Right cardiac atrium (tissue), 5 donors: ENCODE measurements at places on chromosomes 7 and 10.

DNA sequence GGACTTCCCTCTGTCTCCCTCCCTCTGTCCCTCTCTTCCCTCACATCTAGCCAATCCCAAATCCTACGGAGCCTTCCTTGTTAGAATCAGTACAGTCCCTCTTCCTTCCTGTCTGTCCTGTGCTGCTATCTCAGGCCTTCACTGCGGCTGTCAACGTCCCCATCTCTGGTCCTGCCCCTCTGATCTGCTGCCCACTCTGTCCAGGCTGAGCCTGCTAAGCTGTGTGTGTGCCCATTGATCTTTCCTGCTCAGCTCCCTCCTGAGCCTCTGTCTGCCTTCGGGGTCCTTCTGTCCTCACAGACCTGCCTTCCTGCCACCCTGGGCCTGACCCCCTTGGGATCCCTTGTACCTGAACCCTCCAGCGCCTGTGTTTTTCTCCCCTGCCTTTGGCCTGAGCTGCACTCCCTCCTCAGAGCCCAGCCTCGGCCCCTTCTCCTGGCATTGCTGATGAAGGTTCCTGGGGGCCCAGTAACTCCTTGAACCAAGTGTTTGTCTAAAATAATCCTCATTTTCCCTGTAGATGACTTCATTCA is 182.1 kb upstream of the SHH start:
- no peak for DNase-seq

GRCh38 chr7:155298288-155298833 is 683 bp downstream of the INSIG1 start:
- no peak for DNase-seq

GRCh38 chr10:49592726-49593563 is 17.2 kb upstream of the SLC18A3 start:
- DNase-seq = peak; percentile 69

DNA sequence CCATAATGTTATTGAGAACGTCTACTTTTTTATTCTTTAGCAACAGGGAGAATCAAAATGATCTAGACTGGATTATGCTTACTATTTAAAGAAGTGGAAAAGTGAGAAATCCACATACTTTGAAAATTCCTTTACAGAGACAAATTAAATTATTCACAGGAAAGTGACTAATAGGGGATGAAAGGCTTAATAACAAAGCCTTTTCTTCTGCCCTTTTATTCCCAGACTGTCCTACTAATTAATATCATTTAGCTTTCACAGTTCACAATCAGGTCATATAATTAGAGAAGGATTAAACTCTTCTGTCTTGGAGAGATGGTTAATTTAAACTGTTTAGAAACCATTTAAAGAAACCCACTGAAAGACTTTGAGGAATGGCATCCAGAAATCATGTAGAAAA is 58.8 kb downstream of the ARL4A start:
- no peak for DNase-seq

DNA sequence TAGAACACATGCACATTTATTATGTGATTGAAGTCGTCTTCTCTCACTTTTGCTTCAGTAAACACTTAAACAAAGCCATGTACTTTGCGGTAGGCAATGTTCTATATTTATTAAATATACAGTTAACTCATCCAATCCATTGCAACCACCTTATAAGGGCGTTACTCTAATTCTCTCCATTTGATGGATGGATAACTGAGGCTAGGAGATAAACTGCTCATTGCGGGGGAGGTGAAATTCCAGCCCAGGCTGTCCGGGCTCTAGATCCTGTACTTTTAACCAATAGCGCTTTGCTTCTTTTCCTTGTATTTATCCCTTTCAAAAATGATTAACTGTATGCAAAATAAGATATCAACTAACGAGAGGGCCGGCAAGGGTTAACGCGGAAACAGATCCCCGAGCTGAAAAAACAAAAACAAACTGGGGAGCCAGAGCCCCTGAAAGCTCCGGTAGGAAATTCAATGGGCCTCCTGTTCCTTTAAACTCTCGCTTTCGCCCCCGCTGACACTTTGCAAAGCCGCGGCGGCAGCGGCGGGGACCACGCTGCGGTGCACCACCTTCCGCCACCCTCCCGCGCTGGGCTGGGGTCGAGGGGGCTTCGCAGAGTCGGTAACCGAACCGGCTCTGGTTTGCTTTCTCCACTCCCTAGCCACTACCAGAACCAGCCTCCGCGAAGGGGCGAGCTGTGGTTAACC is 1.0 kb upstream of the PLXDC2 start:
- peak; percentile 54 for DNase-seq

DNA sequence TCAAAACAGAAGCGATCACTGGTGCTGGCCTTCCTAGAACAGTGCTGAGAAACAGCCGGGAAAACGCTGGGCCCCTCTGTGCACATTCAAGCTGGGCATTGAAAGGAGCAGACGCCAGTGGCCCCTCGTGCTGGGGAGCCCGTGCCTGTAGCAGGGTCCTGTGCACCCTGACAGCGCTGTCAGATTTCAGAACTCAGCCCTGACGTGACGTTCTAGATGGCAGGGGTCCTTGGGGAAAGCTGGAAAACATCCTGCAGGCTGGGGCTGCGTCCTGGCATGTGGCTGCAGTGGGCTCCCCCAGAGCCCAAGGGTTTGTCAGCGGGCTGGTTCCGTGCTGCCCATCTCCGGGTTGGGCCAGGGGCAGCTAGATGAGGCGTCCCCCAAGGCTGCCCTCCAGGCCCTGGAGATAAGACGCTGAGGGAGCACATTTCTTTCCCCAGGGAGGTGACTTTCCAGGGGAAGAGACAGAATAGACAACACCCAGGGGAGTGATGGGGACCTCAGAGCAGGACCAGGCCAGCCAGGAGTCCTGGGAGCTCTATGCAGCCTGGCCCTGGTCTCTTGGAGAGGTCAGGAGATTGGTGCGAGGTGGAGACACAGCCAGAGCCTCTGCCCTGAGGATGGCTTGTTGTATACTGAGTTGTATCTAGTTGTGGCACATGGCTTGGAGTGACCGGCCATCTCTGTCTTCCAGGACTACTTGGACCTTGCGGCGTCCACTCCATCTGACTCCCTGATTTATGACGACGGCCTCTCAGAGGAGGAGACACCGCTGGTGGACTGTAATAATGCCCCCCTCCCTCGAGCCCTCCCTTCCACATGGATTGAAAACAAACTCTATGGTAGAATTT is 12.1 kb upstream of the CSGALNACT2 start:
- DNase-seq = no peak
